ENCODE measurements at places on chromosomes 11 and 22. TPM values are rescaled to one million over a fixed set of nuclear protein-coding genes. Genes with fewer than 3 reads are reported as not detected.

Gene CBLIF
- not detected for total RNA-seq

Gene OR8D4
- not detected for total RNA-seq

Gene SCGB1C1
- total RNA-seq: not detected

Gene PLAAT4
- total RNA-seq: 111 TPM

Gene HEPN1
- not detected for total RNA-seq

GRCh38 chr22:33472462-33473344 lies 414.5 kb upstream of the SYN3 start:
- no peak for DNase-seq
- no peak overlapping the region for H3K27ac ChIP-seq
- no peaks in the 10 kb centered on the region for H3K27me3 ChIP-seq
- peaks cover under 1% of the 10 kb centered on the region for H3K4me1 ChIP-seq
- H3K4me3 ChIP-seq: no peak overlapping the region

DNA sequence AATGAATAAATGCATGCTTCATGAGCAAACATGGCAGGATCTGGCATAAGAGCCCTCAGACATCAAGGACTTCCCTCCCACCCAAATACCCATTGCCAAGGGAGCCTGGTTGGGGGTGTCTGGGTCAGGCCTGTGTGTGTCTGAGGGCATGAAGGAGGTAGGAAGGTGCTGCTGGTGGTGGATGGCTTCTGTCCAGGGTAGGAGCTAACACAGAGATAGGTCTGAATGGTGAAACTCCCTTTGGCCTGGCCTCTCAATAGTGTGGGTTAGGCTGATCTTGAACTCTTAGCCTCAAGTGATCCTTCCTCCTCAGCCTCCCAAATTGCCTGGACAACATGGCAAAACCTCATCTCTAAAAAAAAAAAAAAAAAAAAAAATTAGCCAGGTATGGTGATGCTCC lies 2.8 kb downstream of the AMPD3 start:
- H3K27ac ChIP-seq: no peak overlapping the region
- no peak overlapping the region for H3K4me3 ChIP-seq
- no peaks in the 10 kb centered on the region for H3K36me3 ChIP-seq
- no peaks in the 10 kb centered on the region for H3K4me1 ChIP-seq
- no peak for DNase-seq
- H3K27me3 ChIP-seq: no peaks in the 10 kb centered on the region

DNA sequence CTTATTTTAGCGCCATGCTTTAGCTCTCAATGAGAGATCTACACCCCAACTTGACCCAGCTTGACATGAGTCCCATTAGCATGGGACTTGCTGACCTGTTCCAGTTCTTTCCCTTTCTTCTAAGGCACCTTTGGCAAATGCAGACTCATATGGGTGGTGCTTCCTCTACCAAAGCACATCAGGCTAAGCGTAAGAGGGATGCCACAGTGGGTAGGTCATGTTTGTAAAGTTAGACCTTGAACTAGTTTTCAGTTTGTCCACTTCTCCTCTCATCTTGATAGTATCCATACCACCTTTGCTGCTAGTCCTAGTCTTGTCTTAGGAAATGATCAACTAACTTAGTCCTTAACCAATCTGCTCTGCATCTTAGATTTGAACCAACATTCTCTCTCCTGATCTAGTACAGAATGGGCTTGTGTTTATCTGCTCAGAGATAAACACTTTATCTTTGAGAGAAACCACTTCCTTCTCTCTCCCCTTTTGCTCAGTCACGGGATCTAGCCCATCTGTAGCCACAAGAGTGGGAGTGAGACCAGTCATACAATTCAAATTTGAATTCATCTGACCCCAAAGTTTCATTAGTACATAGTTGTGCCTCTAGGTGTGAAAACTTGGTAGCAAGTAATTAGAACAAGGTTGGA lies 72.1 kb upstream of the CD44 start:
- H3K4me3 ChIP-seq: no peak overlapping the region
- no peaks in the 10 kb centered on the region for H3K27me3 ChIP-seq
- no peak for DNase-seq
- H3K4me1 ChIP-seq: no peaks in the 10 kb centered on the region
- no peaks in the 10 kb centered on the region for H3K36me3 ChIP-seq

DNA sequence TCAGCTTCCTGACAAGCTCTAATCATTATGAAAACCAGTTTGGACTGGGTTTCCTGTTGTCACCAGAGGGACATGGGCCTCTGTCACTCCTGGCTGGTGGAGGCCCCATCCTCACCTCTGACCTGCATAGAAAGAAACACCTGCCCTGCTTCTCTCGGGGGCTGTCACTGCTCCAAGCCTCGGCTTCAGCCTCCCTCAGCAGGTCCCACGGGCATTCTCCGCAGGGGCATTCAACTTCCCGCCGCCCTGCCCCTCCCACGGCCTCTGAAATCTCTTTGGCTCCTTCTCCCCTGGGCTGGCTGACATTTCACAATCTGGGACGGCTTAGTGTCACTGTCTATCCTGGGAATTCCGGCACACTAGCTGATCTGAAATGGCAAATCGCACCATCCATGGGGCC lies 257.9 kb downstream of the CTTN start:
- DNase-seq: no peak
- H3K27me3 ChIP-seq: no peaks in the 10 kb centered on the region
- no peak overlapping the region for H3K27ac ChIP-seq

- no peaks in the 10 kb centered on the region for H3K36me3 ChIP-seq
- no peak overlapping the region for H3K4me3 ChIP-seq
- no peaks in the 10 kb centered on the region for H3K27me3 ChIP-seq
- H3K4me1 ChIP-seq: no peaks in the 10 kb centered on the region
- DNase-seq: peak; percentile 7
- H3K27ac ChIP-seq: no peak overlapping the region
These were observed 154.3 kb downstream of the NXPE2 start for GRCh38 chr11:114832532-114833125.

- no peaks in the 10 kb centered on the region for H3K4me1 ChIP-seq
- no peak overlapping the region for H3K4me3 ChIP-seq
- H3K27me3 ChIP-seq: no peaks in the 10 kb centered on the region
- no peak overlapping the region for H3K27ac ChIP-seq
- H3K36me3 ChIP-seq: no peaks in the 10 kb centered on the region
These were observed 339.8 kb downstream of the KCNA4 start for GRCh38 chr11:29676993-29677392.

GRCh38 chr11:34988294-34989255 lies 72.2 kb downstream of the PDHX start:
- DNase-seq: no peak
- no peaks in the 10 kb centered on the region for H3K27me3 ChIP-seq
- no peak overlapping the region for H3K27ac ChIP-seq

- no peak overlapping the region for H3K27ac ChIP-seq
- H3K4me3 ChIP-seq: no peak overlapping the region
- DNase-seq: no peak
- H3K4me1 ChIP-seq: no peaks in the 10 kb centered on the region
These were observed 12.9 kb downstream of the MICAL2 start for GRCh38 chr11:12123273-12123672.

DNA sequence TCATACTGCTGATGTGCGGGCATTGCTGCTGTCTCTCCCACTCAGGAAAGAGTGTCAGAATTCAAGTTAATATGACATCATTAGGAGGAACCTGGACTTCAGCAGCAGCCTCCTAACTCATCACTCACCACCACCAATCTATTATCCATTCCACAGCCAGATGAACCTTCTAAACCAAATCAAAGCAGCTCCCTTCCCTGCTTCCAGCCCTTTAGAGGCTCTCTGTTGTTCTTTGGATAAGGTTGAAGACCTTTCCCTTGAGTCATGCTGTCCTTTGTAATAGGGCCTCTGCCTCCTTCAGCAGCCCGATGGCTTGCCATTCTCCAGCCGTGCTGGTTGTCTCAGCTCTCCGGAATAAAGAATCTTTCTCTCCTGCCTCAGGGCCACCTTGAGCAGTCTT lies 301.3 kb downstream of the DDX10 start:
- no peaks in the 10 kb centered on the region for H3K27me3 ChIP-seq
- H3K4me3 ChIP-seq: no peak overlapping the region
- no peak overlapping the region for H3K27ac ChIP-seq

DNA sequence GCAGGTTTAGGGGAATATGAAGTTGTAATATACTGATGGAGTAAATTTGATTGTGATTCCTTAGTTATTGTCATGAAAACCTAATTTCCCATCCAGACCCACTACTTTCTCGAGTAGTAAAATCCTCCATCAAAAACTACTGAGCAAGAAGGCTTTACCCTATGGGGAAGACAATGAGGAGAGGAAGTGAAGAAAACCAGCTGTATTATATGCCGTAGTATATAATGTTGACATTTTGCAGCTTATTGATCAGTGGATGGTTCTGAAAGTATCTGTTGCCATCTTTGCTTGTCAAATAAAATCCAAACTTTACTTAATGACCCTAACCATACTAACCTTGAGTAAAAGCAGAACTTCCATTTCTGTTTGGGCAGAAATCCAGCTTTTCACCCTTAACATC lies 292.8 kb upstream of the RAG2 start:
- H3K4me1 ChIP-seq: no peaks in the 10 kb centered on the region
- no peaks in the 10 kb centered on the region for H3K36me3 ChIP-seq
- no peak overlapping the region for H3K27ac ChIP-seq
- no peak overlapping the region for H3K4me3 ChIP-seq
- no peak for DNase-seq

DNA sequence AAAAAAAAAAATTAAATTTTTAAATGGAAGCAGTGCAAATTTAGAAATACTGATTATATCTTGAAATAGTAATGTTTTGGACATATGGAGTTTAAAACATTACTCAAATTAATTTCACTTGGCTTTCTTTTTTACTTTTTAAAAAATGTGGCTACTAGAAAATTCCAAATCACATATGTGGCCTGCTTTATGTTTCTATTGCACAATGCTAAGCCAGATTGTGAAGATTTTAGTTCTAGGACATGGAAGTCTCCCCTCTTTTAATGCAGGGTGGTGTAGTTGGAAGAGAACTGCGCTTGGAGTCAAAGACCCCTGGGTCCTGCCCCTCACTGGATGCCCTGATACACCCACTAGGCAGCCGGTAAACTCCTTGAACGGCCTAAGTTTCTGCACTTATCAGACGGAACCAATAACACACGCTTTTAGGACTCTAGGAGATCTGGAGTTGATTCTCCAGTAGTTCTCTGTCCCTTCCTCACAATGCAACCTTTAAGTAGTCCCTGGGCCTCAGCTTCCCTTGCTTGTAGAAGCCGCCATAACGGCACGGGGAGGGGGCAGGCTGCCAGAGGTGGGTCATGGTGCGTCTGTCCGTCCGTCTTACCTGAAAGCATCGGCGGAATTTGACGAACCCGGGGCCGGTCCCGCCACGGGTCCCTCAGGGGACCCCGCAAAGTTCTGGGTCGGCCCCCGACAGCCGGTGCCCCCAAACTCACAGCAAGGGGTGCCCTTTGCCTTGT lies 505 bp downstream of the FAM227A start:
- DNase-seq: no peak
- H3K36me3 ChIP-seq: no peaks in the 10 kb centered on the region
- no peak overlapping the region for H3K27ac ChIP-seq
- H3K4me3 ChIP-seq: peak overlapping the region; percentile 93
- peaks cover 2% of the 10 kb centered on the region for H3K4me1 ChIP-seq

DNA sequence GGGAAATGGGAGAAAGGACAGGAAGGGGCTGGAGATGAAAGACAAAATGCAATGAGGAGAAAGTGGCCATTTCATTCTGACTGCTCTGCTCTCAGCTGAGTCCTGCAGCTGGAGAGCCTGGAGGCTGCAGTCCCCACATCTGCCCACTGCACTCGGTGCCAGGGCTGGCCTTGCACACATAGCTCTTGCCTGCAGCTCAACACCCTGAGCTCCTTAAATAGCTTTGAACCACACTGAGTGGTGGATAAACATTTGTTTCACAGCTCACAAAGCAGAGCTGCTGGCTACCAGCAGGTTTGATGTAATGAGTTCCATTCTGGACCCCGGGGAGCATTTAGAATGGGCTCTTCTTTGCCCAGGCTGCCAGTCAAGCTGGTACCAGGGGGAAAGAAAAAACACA lies 426.1 kb upstream of the CADM1 start:
- H3K4me3 ChIP-seq: no peak overlapping the region
- no peaks in the 10 kb centered on the region for H3K36me3 ChIP-seq
- H3K27me3 ChIP-seq: no peaks in the 10 kb centered on the region

DNA sequence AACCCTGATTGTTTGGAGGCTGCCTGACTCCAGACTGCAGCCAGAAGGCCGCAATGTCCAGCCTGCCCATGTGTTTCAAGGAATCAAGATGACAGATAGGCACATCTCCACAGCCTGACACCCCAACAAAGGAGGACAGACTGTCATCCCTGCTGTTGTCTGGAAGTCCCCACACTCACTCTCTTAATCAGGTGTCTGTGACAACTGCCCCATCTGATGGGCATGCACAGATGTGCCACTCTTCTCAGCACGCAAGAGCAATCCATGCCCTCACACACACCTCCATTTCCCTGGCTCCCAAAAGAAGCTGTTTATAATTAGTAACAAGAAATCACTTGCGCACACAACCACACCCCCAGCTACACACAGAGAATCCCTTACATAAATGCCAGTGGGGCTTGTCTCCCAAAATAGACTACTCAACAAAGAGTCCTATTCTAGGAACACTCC lies 117.6 kb downstream of the C11orf58 start:
- no peaks in the 10 kb centered on the region for H3K36me3 ChIP-seq
- H3K27me3 ChIP-seq: no peaks in the 10 kb centered on the region
- H3K4me1 ChIP-seq: no peaks in the 10 kb centered on the region
- no peak overlapping the region for H3K27ac ChIP-seq

DNA sequence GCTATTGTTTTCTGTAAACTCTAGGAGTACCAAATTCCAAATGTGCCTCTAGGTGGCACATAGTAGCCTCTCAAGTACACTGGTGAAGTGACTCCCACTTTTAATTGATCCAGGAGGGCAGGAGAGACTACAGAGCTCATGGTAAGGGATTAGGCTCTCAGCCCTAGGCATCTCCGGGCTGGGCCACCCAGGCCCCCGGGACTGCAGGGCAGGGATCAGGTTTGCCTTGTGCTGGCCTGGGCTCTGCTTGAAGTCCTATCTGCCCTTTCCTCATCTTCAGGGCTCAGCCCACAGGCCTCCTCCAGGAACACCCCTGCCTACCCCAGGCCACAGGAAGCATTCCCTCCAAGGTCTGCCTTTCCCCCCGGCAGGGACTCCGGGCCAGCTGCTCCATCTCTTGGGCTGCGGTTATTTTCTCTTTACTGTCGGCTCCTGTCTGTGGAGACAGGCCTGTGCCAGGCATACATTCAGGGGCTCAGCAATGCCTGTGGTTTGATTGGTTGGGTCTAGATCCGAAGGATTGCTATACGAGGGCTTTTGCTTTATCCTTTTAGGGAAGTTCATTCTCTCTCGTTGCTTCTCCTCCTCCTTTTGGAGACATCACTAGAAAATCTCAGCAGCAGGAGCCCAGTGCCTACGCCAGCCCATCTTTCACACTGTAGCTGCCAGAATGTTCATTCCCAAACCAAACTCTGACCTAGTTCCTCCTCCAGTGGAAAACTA lies 32.8 kb downstream of the PARVA start:
- peaks cover 6% of the 10 kb centered on the region for H3K4me1 ChIP-seq
- no peaks in the 10 kb centered on the region for H3K36me3 ChIP-seq
- DNase-seq: no peak
- H3K27ac ChIP-seq: no peak overlapping the region

- no peak overlapping the region for H3K4me3 ChIP-seq
- H3K27me3 ChIP-seq: no peaks in the 10 kb centered on the region
- peaks cover 3% of the 10 kb centered on the region for H3K4me1 ChIP-seq
- DNase-seq: no peak
These were observed 121.7 kb downstream of the MIAT start for GRCh38 chr22:26779108-26779507.

GRCh38 chr11:112200252-112200651 lies 24.9 kb downstream of the BCO2 start:
- no peak overlapping the region for H3K27ac ChIP-seq
- no peaks in the 10 kb centered on the region for H3K36me3 ChIP-seq
- no peak overlapping the region for H3K4me3 ChIP-seq
- peaks cover 3% of the 10 kb centered on the region for H3K4me1 ChIP-seq
- no peak for DNase-seq
- no peaks in the 10 kb centered on the region for H3K27me3 ChIP-seq

GRCh38 chr11:2528301-2529050 lies 83.7 kb downstream of the KCNQ1 start:
- no peaks in the 10 kb centered on the region for H3K4me1 ChIP-seq
- no peak overlapping the region for H3K27ac ChIP-seq
- DNase-seq: peak; percentile 7
- no peaks in the 10 kb centered on the region for H3K27me3 ChIP-seq
- H3K36me3 ChIP-seq: no peaks in the 10 kb centered on the region
